ENCODE measurements at places on chromosomes 3 and 15.

DNA sequence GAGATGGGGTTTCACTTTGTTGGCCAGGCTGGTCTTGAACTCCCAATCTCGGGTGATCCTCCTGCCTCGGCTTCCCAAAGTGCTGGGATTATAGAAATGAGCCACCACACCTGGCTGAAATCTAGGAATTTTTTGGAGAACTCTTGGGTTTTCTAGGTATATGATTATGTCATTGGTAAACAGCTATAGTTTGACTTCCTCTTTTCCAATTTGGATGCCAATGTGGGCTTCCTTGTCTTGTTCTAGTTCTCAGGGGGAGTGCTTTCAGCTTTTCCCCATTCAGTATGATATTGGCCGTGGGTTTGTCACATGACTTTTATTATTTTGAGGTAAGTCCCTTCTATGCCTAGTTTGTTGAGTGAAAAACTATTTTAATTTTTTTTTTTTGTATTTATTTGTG is 17.9 kb downstream of the KCNMB3 start:
- DNase-seq, result no peak

DNA sequence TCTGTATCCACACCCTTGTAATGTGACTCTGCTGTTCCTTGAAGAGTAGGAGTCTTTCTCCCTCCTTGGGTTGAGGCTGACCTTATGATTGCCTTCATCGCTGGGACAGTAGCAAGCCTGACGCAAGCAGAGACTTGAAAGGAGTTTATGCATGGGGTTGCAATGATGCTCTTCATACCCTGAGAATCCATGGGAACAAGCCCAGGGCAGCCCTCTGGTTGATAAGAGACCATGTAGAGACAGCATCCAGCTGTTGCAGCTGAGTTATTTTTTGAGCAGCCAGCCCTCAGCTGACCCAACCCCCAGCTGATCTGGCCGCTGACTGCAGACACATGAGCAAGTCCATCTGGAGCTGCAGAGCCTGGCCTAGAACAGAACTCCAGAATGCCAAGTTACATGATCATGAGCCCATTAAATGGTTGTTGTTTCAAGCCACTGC is 60.6 kb upstream of the ARNT2 start:
- DNase-seq, result no peak

DNA sequence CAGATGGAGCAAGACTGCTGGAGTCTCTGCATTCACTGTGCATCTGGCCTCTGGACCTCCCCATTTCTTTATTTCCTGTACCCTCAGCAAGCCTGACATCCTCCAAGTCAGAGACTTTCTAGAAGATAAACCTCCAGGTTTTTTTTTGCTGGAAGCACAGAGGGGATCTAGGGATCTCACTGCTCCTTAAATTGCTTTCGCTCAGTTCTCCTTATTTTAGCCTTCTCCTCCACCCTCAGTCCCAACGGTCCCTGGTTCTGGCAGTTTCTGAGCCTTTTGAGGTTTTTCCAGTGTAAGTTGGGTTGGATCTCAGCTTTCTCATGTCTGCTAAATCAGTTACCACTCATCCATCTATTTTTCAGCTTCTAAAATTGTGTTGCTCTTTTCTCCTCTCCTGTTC is 22.7 kb upstream of the CHD2 start:
- DNase-seq, result no peak

GRCh38 chr15:87744815-87745214 is 511.7 kb downstream of the NTRK3 start:
- no peak for DNase-seq

- no peak for DNase-seq
These were observed 7.3 kb upstream of the ISG20 start for GRCh38 chr15:88631464-88632028.

DNA sequence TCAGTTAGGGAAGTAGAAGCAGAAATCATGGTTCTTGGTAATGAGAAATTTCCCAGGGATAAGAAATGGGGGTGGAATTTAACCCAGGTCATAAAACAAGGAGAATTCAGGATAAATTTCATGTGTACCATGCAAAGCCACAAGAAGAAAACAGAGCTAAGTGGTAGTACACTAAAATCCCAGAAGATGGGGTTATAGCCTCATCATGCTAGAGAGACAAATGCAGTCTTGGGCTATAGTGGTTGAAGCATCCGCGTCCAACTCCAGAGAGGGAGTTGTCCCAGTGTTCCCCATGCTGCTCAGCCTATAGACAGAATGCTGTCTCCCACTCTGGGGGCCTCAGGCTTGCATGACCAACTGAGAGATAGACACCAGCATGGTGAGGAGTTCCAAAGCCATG is 36.2 kb upstream of the CLRN1 start:
- DNase-seq, result no peak
